ENCODE measurements at places on chromosomes 1 and 21.

DNA sequence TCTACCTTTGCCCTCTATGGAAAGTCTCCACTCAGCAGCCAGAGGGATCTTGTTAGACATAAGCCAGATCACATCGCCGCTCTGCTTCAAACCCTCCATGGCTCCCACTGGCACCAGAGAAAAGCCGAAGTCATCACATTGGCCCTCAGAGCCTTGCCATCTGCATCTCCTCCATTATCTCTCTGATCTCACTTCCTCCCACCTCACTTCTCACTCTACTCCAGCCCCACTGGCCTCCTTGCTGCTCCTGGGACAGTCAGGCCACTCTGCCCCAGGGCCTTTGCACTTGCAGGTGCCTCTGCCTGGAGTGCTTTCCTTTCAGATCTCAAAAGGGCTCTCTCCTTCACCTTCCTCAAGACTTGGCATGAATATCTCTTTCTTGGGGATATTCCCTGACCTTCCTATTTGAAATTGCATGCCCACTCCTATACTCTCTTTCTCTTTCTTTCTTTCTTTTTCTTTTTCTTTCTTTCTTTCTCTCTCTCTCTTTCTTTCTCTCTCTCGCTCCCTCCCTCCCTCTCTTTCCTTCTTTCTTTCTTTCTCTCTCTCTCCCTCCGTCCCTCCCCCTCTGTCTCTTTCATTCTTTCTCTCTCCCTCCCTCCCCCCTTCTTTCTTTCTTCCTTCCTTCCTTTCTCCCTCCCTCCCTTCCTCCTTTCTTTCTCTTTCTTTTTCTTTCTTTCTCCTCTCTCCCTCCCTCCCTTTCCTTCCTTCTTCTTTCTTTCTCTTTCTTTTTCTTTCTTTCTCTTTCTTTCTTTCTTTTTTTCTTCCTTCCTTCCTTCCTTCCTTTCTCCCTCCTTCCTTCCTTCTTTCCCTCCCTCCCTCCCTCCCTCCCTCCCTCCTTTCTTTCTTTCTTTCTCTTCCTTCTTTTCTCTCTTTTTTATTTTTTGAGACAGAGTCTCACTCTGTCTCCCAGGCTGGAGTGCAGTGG lies 96.0 kb upstream of the CASZ1 start:
- no peak for DNase-seq

DNA sequence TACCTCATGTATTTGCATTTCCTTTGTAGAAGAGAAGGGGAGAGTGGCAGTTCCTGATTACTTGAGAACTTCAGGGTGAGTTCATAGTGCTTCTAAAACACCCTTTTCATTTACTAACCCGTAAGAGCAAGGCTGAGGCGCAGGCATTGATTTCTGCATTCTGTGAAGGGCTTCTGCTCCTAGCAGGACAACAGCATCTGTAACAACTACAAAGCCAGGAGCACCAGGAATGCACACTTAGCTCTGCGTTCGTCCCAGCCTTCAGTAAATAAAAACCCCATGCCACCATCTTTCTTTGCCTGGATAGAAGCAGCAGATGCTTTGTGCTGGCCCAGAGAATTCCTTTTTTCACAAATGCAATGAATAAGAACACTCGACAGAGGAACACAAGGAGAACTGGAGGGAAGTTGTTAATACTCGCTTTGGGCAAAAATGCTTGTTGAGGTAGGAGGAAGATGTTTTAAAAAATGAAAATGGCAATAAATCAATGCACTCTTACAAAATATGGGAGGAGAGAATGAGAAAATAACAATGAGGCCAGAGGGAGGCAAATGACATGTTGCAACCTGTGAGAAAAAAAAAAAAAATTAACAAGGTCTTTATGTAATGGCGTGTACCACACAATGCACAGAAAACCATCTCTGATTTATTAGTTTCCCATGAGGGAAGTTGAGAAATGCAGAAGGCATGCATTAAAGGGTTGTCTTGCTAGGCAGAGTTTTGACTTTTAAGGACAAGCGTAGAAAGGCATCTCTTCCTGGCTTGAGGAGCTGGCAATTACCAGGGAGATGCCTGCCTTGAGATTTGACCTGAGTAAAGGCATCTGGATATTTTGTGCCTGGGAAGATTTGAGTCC lies 418.8 kb downstream of the DISC1 start:
- no peak for DNase-seq

DNA sequence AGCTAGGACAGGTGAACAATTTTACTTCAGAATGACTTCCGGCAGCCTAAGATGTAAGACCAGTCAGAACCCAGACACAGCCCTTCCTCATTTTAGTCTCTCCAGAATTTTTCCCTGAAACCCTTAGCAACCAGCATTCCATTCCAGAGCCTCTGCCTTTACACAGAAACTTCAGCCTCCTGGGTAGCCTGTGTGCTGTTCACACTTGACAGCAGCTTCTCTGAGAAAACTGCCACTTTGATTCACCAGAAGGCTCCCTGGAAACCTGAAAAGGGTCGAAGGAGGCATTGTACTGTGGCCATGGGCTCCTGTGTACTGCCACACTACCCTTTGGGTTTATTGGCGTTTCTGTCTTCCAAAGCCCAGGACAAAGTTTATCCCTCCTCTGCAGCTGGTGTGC lies 17.4 kb downstream of the HYI start:
- DNase-seq, result no peak

- no peak for DNase-seq
Observed at GRCh38 chr1:34970829-34971228, 14.3 kb downstream of the TMEM35B start.

- no peak for DNase-seq
Observed at GRCh38 chr21:41641821-41642701, 124.8 kb downstream of the RIPK4 start.

GRCh38 chr1:152137215-152137614 lies 21.8 kb downstream of the RPTN start:
- no peak for DNase-seq

DNA sequence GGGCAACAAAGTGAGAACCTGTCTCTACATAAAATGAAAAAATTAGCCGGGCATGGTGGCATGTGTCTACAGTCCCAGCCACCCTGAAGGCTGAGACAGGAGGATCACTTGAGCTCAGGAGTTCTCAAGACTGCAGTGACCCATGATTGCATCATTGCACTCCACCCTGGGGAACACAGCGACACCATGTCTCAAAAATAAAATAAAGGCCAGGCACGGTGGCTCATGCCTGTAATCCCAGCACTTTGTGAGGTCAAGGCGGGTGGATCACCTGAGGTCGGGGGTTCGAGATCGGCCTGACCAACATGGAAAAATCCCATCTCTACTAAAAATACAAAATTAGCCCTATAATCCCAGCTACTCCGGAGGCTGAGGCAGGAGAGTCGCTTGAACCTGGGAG lies 20.1 kb downstream of the ANKRD13C start:
- DNase-seq, result no peak

- DNase-seq, result no peak
Observed at GRCh38 chr21:41443562-41443961, 17.5 kb downstream of the MX1 start.

DNA sequence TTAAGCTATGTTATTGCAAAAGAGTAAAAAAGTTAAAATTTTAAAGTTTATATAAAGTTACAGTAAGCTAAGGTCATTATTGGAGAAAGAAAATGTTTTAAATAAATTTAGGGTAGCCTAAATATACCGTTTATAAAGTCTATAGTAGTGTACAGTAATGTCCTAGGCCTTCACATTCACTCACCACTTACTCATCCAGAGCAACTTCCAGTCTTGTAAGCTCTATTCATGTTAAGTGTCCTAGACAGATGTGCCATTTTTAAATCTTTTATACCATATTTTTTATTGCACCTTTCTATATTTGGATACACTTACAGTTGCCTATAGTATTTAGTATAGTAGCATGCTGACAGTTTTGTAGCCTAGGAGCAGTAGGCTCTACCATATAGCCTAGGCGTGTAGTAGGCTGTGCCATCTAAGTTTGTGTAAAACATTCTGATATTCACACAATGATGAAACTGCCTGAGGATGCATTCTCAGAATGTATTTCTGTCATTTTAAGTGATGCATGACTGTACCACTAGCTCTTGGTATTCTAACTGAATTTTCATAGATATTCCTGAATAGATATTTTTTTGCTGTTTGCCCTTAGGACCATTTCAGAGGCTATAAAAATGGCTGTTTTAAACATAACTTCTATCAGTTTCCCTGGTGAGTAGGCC lies 26.8 kb downstream of the PPP2R5A start:
- no peak for DNase-seq

GRCh38 chr1:169550294-169550693 lies 36.0 kb downstream of the F5 start:
- DNase-seq, result peak; percentile 69

- DNase-seq, result no peak
Observed at GRCh38 chr1:150256554-150257341, 826 bp upstream of the CA14 start.

DNA sequence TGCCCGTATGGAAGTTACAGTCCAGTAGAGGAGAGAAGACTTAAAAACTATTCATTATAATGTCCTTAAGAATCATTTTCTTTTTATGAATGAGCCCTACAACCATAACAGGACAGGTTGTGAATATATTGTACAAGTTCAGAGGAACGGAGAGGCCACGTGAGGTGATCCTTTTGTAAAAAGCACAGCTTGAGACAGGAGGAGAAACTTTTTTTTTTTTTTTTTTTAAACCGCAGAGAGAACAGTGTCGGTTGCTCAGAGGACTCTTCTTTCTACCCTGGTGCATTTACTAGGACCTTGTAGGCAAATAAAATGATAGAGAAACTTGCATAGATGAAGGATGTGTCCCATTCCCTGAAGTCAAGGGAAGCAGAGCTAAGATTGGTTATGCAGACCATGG lies 32.1 kb downstream of the DYRK1A start:
- DNase-seq, result no peak

GRCh38 chr1:106554294-106554693 lies 502.2 kb upstream of the PRMT6 start:
- no peak for DNase-seq

GRCh38 chr1:34412598-34413370 lies 236.1 kb downstream of the C1orf94 start:
- DNase-seq, result no peak

Measured in hematopoietic multipotent progenitor cell treated with erythropoietin and hydrocortisone succinate and interleukin-3 and kit ligand, for 8 days (in vitro differentiated cells).